M059J (cell line): ENCODE measurements at places on chromosomes 7 and 10.

- DNase-seq = peak; percentile 34
These were observed 23.4 kb downstream of the OR9A2 start for GRCh38 chr7:143003393-143004051.

GRCh38 chr10:51876503-51876902 lies 177.1 kb upstream of the CSTF2T start:
- no peak for DNase-seq

- DNase-seq = no peak
These were observed 706.8 kb upstream of the POT1 start for GRCh38 chr7:125636320-125636962.

GRCh38 chr7:91041901-91042484 lies 222.2 kb upstream of the FZD1 start:
- DNase-seq = no peak

- DNase-seq = no peak
These were observed 9.7 kb downstream of the PDZD7 start for GRCh38 chr10:101021239-101021638.
